ENCODE measurements at places on chromosomes 5 and 9. TPM values are rescaled to one million over a fixed set of nuclear protein-coding genes. Genes with fewer than 3 reads are reported as not detected.

The FGF1 gene
- total RNA-seq, result not detected

The TMOD1 gene
- total RNA-seq, result 0.96 TPM

The PCDHGB4 gene
- total RNA-seq, result not detected

The GABRA1 gene
- not detected for total RNA-seq

The HTR4 gene
- total RNA-seq, result not detected

The PLCXD3 gene
- not detected for total RNA-seq

The PCDHB11 gene
- not detected for total RNA-seq

The ANKRD31 gene
- 0.47 TPM for total RNA-seq

The FAXDC2 gene
- not detected for total RNA-seq

The MSX2 gene
- not detected for total RNA-seq

The ZNF367 gene
- total RNA-seq, result 17.7 TPM

The XPA gene
- 7.7 TPM for total RNA-seq

The WDR31 gene
- total RNA-seq, result 4.9 TPM

The SPINK5 gene
- total RNA-seq, result not detected

The ENTPD2 gene
- not detected for total RNA-seq

The ZNF454 gene
- total RNA-seq, result not detected

The PRRX2 gene
- 1.7 TPM for total RNA-seq

The MYMK gene
- total RNA-seq, result not detected

The MAN2A1 gene
- 41.0 TPM for total RNA-seq

The LEAP2 gene
- 3.8 TPM for total RNA-seq

The PCDHB14 gene
- total RNA-seq, result not detected

Measured in activated naive CD4-positive, alpha-beta T cell treated with anti-CD3 and anti-CD28 coated beads, Interleukin-2, amount 50 U/mL, for 72 hours (primary cell).